NCI-H82 (cell line): ENCODE measurements at places on chromosomes 4 and X.

DNA sequence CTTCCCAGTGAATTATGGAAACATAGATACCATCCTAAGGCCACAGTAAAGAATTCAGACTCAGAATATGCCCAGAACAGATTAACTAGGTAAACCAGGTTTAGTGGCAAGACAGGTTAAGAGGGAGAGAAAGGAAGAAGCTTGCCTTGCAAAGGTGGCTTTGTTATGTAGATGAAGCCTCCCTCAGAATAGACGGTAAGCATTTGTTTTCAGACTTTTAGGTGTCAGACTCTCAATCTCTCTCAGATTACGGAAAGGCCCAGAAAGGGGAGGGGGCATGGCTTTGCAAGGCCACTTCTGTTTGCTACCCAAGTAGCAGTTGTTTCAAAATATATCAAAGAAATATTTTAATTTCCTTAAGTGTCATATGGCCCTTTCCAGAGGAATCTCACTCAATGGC lies 457.1 kb upstream of the BOD1L1 start:
- DNase-seq = no peak

- peak; percentile 88 for DNase-seq
These were observed 73.6 kb upstream of the RBMX start for GRCh38 chrX:136953867-136954787.

GRCh38 chr4:135319685-135320084 lies 1118.1 kb upstream of the PABPC4L start:
- DNase-seq = no peak

GRCh38 chrX:118164138-118164537 lies 47.5 kb upstream of the KLHL13 start:
- DNase-seq = no peak

GRCh38 chr4:126888968-126889367 lies 743.8 kb upstream of the INTU start:
- DNase-seq = no peak

GRCh38 chr4:17283251-17283650 lies 228.6 kb downstream of the QDPR start:
- no peak for DNase-seq

DNA sequence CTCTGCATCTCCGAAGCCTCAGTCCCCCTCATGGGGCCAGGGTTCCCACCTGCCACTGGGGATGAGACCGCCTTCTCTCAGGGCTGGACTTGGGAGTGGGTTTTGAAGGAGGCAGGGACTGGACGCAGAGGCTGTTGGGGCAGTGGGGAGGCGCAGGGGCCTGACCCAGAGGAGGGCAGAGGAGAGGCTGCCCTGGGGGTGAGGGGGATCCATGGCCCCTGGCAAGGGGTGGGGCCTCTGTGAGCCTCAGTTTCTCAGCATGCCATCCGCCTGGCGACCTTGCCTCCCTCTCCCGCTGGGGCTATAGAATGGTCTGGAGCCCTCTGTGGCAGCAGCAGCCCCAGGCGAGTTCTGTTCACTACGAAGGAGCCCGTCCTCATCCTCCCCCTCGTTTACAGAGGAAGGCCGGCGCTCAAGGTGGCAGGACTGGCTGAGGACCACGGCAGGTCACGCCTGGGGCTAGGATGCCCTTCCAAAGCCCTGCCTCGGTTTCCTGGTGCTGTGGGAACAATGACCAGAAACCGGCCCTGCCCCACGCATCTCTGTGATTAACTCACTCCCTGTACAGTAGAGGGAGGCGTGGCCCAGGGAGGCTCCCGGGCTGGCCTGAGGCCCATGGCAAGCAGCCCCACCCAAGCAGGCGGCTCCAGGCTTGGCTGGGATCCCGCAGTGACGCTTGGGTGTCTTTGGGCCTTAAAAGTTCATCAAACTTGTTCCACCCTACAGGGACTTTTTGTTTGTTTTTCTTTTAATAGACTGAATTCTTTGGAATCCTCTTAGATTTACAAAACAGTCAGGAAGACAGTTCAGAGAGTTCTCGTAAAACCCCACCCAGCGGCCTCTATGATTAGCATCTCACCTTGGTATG lies 16.0 kb upstream of the SH3TC1 start:
- no peak for DNase-seq

DNA sequence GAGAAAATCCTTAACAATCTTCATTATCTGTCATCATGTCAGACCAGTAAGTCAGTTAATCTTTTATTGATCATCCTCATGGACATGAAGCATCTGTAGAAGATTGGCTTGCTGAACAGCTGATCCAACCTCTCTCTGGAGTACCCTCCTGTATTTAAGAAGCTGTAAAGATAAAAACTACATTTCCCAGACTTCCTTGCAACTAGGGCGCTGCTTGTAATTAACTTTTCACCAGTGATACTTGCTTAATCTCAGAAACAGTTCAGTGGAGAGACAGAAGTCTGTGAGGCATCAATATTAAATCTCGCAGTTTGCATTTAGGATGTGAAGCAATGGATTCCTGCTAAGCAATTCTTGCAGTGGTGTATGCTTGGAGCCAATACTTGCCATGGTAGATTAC lies 36.0 kb upstream of the SMARCA5 start:
- peak; percentile 15 for DNase-seq

GRCh38 chr4:646460-646859 lies 21.1 kb downstream of the PDE6B start:
- DNase-seq = no peak

DNA sequence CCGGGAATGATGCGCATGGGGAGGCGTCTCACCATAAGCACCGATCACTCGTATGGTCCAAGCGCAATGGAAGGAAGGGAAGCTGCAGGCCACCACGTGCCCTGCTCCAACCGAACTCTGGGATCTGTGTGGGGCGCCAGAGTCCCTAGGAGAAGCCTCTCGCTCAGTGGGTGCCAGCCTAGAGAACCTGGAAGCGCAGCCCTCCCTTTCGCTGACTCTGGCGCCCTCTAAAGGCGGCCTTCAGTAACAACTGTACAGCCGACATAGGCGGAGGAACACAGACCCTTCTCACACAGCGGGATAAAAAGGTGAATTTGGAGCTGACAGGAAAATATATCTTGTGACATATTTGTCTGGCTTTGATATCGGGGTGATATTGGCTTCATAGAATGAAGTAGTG lies 76.0 kb downstream of the INTS6L start:
- DNase-seq = peak; percentile 85

GRCh38 chrX:45502396-45502795 lies 301.7 kb upstream of the DIPK2B start:
- DNase-seq = no peak

GRCh38 chr4:2432991-2433530 lies 14.3 kb downstream of the CFAP99 start:
- no peak for DNase-seq

GRCh38 chr4:13918991-13919441 lies 291.5 kb upstream of the BOD1L1 start:
- DNase-seq = no peak

GRCh38 chr4:79287718-79288117 lies 38.1 kb downstream of the NAA11 start:
- peak; percentile 67 for DNase-seq

DNA sequence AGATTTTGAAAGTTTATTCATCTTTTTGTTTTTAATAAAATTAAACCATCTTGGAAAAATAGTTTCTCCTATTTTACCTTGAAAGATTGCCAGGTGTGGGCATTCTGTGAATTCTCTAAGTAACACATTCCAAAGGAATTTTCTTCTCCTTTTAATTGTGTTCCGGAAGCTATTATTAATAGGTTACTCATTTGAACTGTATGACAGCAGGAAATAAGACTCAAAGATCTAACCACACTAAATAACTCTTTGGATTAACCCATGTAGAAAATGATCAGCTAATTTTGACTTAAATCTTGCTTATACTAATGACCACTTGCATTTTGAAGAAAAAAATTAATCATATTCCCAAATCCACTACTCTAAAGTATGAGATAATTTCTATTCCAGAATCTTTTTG lies 17.6 kb upstream of the CCNI start:
- DNase-seq = no peak

DNA sequence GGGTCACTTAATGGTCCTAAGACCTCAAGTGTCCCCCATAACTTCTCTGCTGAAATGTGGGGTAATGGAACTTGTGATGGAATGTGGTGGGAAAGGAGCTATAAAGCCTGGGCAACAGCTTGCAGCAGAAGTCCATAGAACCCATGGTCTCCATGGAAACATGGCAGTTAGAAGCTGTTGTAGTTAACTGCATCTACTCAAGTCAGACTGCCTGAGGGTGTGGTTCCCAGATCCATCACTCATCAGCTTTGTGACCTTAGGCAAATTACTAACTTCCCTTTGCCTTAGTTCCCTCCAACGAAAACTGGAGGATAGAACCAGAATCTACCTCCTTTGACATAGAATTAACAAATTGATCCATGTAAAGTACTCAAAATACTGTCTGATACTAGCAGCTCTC lies 113.0 kb downstream of the SPATA18 start:
- DNase-seq = no peak

- no peak for DNase-seq
These were observed 127.6 kb upstream of the INTU start for GRCh38 chr4:127505203-127505602.

DNA sequence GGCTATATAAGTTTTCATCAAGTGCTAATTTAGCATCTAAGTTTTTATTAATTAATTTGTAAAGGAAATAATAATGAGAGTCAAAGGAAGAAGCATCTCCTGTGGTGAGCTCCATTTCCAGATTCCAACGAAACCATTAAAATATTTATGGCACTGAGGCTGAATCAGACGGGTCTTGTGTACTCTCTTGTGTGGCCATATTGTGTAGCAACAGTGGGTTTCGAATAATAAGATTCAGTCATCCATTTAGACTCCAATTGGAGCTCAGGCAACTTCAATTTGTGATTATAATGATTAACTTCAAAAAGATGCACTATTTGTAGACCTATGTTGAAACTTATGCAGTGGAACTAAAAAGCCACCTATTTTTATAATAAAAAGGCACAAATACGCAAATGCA lies 82.4 kb downstream of the SNCA start:
- DNase-seq = no peak

DNA sequence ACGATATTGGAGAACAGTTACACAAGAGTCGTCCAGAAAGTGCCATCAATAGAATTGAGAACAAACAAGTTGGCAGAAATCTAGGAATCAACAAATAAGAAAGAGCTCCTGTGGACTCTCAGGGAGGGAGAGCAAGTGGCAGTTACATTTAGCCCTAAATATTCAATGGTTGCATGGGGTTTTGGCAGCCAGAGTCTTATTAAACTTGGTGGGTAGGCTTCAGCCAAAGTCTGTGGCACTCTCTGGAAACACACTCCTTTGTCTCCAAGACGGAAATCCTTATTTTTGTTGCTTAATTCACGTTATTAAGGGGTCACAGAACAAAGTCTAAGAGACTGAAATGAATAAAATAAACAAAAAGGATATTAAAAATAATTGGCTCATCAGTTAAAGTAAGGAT lies 742.2 kb upstream of the ATOH1 start:
- peak; percentile 10 for DNase-seq
